Aorta (tissue), 5 donors: ENCODE measurements at places on chromosomes 1 and 21. TPM values are rescaled to one million over a fixed set of nuclear protein-coding genes. Genes with fewer than 3 reads are reported as not detected.

ESRRG gene
- not detected for total RNA-seq

ZNF670 gene
- total RNA-seq = 2.9 TPM

LHX8 gene
- total RNA-seq = not detected

CNR2 gene
- total RNA-seq = 0.15 TPM

WNT9A gene
- 3.5 TPM for total RNA-seq

RIPK4 gene
- total RNA-seq = 3.6 TPM

BCL2L15 gene
- total RNA-seq = 0.36 TPM

GUCA2A gene
- total RNA-seq = not detected

MNDA gene
- 20.3 TPM for total RNA-seq
